ENCODE measurements at places on chromosomes 6 and 20.

GRCh38 chr20:53608071-53608455, 14.4 kb upstream of the ZNF217 start:
- no peak for DNase-seq

- DNase-seq: no peak
These were observed 13.6 kb downstream of the STMND1 start for GRCh38 chr6:17115251-17116116.

GRCh38 chr20:50313827-50314677, 123.4 kb downstream of the CEBPB start:
- no peak for DNase-seq

- DNase-seq: no peak
These were observed 147.1 kb downstream of the PREX1 start for GRCh38 chr20:48680650-48681049.

GRCh38 chr6:31170600-31170881, at the start of gene POU5F1:
TSS of gene POU5F1 (minus strand) at chr6:31170682. CDS start at chr6:31170620, 62 bp downstream.
- DNase-seq: no peak

- DNase-seq: no peak
These were observed 164.2 kb upstream of the PLN start for GRCh38 chr6:118383924-118384323.

- no peak for DNase-seq
These were observed 3.3 kb upstream of the PACSIN1 start for GRCh38 chr6:34462551-34462971.

- no peak for DNase-seq
These were observed 808.1 kb downstream of the MAFB start for GRCh38 chr20:39880890-39881289.

DNA sequence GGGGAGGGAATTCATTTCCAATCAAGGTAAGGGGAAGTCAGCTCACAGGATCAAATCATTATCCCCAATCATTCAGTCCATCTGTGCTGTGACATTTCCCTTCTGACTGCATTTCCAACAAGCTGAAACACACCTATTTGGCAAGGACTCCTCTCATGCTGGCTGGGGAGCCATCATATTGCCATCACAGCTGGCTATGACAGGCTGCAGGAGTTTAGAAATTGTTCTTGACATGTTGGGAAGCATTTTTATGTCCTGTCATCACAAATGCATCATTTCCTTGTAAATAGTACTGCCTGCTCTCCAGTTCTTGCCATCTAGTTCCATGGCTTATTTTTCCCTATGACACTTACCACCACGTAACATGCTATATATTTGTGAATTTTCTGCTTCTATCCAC, 113.9 kb upstream of the TMEM170B start:
- no peak for DNase-seq

GRCh38 chr20:4787069-4787468, 65.4 kb downstream of the PRND start:
- no peak for DNase-seq
